Stimulated activated CD8-positive, alpha-beta memory T cell treated with anti-CD3 and anti-CD28 coated beads, Interleukin-7, amount 100 ng/mL, for 24 hours (primary cell): ENCODE measurements at places on chromosomes 4 and X.

GRCh38 chrX:45614853-45615252 lies 414.2 kb upstream of the DIPK2B start:
- DNase-seq = no peak

DNA sequence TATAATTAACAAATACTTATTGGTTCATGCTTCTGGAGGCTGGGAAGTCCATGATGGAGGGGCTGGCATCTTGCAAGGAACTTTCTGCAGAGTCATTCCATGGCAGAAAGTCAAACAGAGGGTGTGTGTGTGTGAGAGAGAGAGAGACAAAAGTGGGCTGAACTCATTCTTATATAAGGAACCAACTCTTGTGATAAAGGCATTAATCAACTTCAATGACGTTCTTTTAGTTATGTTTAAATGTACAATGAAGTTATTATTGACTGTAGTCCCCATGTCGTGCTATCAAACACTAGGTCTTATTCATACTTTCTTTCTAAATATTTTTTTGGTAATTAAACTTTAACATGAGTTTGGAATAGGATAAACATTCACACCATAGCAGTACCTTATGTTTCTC lies 1408.8 kb downstream of the STIM2 start:
- DNase-seq = no peak

DNA sequence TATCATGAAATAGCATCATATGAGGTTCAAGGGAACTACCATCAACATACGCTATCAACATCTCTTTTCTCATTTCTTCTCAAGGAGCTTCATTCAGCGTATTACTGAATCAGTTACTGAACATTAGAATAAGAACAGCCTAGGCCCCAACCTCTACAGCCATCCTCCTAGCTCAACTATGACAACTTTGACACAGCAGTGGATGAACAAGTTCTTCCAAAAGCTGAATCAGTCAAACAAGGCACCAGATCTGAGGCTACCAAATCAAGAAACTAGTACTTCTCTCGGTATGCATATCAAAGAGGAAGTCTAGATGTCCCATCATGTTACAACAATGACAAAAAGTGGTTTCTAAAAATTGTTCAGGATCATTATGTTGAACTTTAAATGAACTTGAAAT lies 57.4 kb downstream of the GATB start:
- DNase-seq = no peak

GRCh38 chr4:97081951-97082350 lies 1061.3 kb downstream of the STPG2 start:
- DNase-seq = no peak

DNA sequence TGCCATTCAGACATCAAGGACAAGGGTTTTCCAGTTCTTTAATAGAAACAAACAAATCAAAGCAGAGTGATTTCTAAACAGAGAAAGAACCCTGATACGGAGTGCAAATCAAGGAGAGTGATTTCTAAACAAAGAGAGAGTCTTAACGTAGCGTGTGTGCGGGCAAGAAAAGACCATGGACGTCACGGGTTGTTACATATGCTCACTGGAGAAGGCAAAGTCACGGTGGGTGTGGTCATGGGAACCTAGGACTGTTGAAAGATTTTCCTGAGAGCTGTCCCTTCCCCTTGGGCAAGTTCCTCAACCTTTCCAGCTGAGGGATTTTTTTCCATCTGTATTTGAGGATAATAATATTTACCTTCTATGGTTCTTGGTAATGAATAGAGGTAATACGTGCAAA lies 95.0 kb upstream of the SLC34A2 start:
- DNase-seq = no peak

GRCh38 chr4:85154591-85154990 lies 188.1 kb upstream of the WDFY3 start:
- no peak for DNase-seq

DNA sequence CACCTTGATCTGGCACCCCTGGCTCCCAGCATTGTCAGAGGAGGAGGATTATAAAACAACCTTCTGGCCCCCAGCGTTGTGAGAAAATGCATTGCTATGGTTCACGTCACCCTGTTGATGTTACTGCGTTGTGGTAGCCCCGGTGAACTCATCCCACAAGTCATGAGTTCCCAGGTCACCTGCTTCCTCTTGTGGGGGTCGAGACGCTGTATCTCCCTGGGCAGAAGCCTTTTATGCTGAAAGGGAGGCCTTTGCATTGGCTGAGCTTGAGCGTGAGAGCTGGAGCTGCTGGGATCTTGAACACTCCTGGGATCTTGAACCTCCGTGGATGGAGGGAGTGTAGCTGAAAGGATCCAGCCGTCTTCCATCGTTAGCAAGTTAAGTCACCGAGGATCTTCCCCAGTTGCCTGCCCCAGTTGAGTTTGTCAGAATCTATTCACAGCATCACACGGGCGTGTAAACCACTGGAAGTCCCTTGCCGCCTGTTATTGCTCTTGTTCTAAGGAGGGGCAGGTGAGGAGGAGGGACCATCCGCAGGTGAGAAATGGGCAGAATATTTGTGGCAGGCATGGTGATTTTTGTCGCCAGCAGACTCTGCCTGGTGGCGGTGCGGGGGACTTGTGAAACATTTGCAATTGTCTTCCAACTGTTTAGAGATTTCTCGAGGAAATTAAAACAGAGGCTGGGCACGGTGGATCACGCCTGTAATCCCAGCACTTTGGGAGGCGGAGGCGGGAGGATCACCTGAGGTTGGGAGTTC lies 299.9 kb downstream of the ASMT start:
- DNase-seq = no peak

GRCh38 chr4:186782302-186782701 lies 58.6 kb upstream of the FAT1 start:
- no peak for DNase-seq

GRCh38 chrX:153416781-153417450 lies 5.6 kb downstream of the ZFP92 start:
- no peak for DNase-seq

GRCh38 chr4:74990276-74990875 lies 57.5 kb downstream of the PARM1 start:
- DNase-seq = no peak

GRCh38 chr4:182567119-182567518 lies 323.9 kb downstream of the TENM3 start:
- no peak for DNase-seq

GRCh38 chr4:81164126-81164525 lies 50.9 kb downstream of the PRKG2 start:
- no peak for DNase-seq

GRCh38 chr4:173025131-173025530 lies 143.5 kb upstream of the GALNT7 start:
- no peak for DNase-seq

DNA sequence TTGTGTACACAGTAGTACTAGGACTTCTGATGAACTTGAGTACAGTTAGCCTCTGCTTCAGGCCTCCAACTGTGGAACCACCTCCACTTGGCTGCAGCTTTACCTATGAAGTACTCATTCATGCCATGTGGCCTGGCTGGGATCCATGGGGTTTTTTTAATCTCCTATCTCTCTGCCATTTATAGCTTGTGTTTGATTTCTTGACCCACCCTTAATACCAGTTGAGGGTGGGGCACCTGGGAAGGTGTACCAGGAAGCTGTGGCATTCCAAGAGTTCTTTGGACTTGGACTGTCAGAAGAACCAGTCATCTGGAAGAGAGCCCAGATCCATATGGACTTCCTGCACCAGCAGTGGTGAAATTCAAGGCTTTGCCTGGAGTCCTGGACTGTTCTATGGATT lies 230.1 kb downstream of the SHROOM3 start:
- no peak for DNase-seq

DNA sequence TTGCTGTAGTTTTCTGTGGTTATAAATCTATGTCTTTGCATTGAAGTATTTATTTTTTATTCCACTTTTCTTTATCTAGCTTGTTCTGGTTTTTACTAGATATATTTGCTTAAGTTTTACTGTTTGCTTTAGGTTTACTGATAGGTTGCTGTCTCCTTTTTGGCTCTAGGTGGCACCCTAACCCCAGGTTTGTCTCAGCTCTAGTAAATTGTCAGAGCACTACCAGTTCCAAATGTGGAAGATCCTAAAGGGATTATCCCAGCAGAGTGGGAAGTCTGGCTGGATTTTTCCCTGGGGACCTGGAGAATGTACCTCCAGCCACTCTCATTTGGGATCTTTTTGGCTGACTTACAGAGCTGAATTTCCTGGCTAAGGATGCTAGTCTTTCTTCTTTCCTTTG lies 106.1 kb downstream of the PBDC1 start:
- no peak for DNase-seq

DNA sequence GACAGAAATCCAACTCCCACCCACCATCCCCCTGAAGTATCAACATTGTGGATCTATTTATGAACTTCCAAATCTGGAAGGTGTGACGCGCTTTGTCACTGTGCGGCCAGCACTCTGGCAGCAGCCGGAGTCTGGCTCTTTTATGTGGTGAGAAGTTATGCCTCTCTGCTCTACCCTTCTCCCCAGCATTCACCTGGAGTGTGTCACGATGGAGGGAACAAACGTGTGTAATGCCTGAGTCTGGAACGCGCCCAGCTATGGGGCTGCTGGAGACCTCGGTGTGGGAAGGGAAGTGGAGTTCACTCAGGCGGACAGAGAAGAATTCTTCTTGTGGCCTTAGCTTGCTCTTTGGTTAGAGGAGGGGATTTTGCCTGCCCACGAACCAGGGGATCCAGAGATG lies 222.1 kb upstream of the RPL34 start:
- no peak for DNase-seq

GRCh38 chr4:184514121-184514988 lies 40.0 kb upstream of the IRF2 start:
- DNase-seq = peak; percentile 24

GRCh38 chrX:1403228-1403627 lies 11.3 kb upstream of the SLC25A6 start:
- DNase-seq = no peak

DNA sequence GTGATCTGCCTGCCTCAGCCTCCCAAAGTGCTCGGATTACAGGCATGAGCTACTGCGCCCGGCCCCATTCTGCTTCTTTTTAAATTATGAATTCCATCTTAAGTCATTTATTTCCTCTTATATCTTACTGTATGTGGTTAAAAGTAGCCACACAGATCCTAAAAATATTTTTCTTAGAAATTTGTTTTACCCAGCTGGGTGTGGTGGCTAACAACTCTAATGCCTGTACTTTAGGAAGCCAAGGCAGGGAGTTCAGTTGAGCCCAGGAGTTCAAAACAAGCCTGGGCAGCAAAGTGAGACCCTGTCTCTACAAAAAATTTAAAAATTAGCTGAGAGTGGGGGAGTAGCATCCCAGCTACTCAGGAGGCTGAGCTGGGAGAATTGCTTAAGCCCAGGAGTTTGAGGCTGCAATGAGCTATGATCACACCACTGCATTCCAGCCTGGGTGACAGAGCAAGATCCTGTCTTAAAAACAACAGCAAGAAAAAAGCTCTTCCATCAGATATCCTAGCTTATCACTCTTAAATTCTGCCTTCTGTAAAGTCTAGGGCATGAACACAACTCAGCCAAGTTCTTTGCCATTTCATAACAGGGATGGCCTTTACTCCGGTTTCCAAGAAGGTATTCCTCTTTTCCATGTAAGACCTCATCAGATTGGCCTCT lies 15.1 kb upstream of the AFF1 start:
- no peak for DNase-seq

DNA sequence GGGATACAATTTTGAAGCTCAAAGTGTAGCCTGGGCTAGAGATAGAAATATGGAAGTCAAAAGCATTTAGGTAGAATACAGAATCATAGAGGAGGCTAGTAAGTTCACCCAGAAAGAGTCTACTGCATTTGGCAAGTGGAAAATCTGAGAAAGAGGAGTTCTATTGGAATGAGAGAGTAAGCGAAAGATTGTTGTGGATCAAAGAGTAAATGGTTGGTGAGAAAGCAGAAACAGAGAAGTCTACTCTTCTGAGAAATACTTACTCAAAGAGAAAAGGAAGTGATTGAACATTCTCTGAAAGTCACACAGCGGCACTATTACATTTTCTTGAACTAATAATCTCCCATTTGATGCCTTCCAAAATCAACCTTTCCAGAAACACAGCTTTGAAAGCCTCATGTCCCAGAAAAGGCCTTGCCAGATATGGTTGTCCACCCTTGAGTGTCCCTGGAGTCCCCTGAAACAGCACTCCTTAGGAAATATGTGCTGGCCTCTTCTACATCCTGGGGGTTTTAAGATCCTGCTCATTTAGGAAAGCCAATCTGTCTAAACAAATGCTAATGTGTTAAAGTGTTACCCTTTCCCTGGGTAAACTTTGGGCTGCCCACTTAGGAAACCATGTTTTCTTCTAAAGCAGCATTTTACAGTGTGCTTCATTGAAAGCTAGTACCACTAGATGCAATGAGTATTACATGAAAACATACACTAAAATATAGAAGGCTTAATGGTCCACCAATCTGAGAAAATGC lies 132.6 kb downstream of the INPP4B start:
- DNase-seq = no peak

- no peak for DNase-seq
These were observed 167.4 kb upstream of the NAP1L5 start for GRCh38 chr4:88865046-88865445.

DNA sequence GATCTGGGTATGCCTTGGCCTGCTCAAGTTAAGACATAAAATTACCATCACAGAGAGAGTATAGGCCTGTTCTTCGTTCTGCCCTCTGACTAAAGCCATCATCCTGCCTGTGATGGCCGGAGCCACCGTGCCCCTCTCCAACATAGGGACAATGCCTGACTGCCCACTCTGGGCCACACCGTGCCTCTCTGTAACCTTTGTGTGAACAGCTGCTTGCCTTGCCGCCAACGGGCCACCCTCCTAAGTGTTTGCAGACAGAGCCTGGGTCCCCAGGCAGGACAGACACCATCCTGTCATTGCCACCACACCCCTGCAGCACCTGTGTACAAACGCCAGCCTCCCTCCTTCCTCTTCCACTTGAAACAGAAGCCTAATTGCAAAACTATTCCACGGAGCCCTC lies 298.7 kb upstream of the TENM3 start:
- DNase-seq = no peak

DNA sequence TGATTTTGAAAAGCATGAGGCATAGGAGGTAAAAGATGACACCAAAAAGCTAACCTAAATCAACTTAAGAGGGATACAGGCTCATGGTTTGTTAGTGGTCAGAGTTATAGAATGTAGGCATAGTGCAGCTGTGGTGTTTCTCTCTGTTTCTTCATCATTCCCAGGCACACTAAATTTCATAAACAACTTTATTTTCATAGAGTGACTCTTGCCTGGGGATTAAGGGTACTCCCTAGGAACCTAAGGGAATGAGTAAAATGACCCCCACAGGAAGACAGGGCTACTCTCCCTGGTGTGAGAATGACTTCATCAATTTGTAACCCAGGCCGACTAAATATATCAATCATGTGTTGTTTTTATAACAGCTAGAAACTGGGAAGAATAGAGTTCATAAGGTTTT lies 11.1 kb downstream of the FABP2 start:
- DNase-seq = no peak

DNA sequence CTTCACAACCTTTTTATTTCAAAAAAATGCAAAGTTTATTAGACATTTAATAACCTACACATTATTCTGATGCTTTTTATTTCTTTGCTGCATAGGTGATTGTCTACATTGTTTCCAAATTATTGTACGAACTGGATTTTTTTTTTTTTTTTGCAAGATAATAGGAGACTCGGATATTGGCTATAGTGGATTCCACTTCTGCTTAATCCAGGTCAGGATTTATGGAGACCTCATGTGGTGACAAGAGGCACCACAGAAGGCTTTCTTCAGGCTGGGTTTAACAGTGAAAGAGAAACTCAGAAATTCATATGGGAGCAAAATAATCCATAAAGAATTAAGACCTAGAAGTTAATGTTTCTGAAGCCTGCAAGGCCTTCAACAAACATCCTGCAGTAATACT lies 2.4 kb upstream of the SLIT2 start:
- DNase-seq = no peak

GRCh38 chr4:123809864-123810263 lies 413.3 kb downstream of the SPRY1 start:
- DNase-seq = no peak
